ENCODE measurements at places on chromosomes 13 and 19.
A peak's percentile ranks its signal among the peaks of the same experiment; 100 is the strongest.

- no peak for DNase-seq
Measured at GRCh38 chr13:27133889-27134288, 37.7 kb downstream of the USP12 start.

DNA sequence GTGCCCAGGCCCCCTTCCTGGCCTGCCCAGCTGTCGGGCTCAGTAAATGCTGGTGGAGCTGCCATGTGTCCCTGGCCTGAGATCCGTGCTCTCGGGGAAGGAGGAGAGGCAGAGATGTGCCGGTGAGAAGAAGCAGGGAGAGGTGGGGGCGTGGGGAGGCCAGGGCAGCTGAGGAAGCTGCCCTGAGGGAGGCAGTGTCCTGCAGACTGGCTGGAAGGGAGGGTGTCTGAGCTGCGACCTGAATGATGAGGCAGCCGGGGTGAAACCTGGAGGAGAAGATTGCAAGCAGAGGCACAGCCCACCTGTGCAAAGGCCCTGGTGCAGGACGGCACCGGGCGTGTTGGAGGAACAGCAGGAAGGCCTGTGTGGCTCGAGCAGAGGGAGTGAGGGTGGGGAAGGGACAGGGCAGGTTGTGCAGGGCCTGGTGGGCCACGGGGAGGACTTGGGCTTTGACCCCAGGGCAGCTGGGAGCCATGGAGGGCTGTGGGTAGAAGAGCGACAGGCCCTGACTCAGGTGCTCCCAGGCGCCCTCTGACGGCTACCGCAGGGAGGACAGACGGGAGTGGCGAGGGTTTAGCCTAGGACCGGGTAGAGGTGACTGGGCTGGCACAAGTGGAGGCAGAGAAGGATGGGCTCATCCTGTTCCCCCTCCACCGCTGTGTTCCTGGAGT is 14.0 kb upstream of the CELF5 start:
- peak; percentile 86 for DNase-seq

DNA sequence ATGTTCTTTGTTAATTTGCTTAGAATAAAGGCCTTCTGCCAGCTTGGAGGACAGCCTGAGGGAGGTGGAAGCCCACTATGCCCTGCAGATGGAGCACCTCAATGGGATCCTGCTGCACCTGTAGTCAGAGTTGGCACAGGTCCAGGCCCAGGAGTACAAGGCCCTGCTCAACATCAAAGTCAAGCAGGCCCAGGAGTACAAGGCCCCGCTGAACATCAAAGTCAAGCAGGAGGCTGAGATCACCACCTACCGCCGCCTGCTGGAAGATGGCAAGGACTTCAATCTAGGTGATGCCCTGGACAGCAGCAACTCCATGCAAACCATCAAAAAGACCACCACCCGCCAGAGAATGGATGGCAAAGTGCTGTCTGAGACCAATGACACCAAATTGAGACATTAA is 41.7 kb downstream of the ZNF85 start:
- no peak for DNase-seq

DNA sequence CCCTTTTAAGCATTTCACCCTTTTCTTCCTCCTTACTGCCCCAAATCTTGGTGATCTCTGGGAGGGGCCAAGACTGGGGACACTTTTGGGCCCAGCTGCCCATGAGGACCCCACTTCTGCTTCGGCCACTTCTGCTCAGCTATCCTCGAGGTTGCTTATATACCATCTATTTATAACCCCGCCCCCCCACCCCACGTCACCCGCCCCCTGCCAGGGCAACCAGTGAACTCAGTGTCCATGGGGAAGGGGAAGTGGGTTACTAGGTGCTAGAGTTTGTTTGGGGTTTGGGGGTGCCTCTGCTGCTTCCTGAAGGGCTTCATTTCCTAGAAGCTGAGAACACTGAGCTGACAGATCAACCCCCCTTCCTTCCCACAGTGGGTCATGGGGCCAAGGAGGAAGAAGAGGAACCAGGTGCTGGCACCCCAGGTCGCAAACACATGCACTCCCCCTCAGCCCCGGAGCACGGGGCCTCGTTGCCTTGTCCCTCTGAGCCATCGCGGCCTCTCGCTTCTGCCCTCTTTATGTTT is 6.1 kb upstream of the ADGRE5 start:
- peak; percentile 72 for DNase-seq

DNA sequence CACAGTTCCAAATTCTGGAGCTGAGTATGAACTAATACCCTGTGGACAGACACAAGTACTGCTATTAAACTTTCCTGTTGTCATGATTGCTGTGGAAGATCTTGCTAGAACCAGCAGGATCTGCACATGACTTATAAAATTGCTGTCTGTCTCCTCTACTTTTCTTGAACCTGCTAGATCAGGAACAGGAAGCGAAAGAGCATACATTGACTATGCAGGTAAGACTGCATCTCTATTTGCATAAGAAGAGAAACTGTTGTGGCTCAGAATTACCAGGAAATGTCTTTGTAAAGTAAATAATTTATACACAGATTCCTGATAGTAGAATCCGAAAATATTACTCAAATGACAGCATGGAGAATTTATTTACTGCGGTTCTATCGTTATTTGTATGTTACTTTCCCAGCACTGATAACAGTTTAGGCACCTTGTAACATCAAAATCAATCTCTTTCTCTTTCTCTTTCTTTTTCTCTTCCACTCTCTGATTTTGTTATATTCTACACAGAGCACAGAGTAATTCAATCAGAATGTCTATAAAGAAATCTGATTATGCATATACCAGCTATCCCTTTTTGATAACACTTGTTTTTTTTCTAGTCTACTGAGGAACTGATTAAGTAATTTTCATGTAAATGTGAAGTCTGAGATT is 226.5 kb downstream of the MYO16 start:
- DNase-seq: peak; percentile 20

- no peak for DNase-seq
Measured at GRCh38 chr19:56933014-56933705, 92.6 kb upstream of the PEG3 start.

DNA sequence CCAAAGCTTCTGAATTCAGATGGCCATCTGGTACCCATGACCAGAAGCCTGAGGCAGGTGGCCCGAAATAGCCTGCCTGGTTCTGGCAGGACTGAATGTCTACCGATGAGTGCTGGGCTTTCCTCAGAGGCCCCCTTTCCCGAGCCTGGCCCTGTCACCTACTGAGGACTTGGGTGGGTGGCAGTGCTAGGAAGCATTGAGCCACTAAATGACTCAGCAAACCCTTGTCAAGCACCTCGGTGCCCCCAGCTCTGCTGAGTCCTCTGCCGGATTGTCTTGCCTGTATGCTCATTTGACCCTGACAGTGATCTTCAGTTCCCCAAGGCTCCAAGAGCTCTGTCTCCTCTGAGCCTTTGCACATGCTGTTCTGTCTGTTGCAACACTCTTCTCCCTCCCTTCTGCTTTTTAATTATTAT is 17.9 kb downstream of the PPP1R37 start:
- DNase-seq: no peak

GRCh38 chr19:7762719-7763293 is at the start of gene CLEC4M:
TSS of gene CLEC4M (plus strand) at chr19:7763243. CDS start at chr19:7763267, 24 bp downstream.
- no peak for DNase-seq

GRCh38 chr19:45593520-45593919 is 8.5 kb downstream of the GPR4 start:
- no peak for DNase-seq

DNA sequence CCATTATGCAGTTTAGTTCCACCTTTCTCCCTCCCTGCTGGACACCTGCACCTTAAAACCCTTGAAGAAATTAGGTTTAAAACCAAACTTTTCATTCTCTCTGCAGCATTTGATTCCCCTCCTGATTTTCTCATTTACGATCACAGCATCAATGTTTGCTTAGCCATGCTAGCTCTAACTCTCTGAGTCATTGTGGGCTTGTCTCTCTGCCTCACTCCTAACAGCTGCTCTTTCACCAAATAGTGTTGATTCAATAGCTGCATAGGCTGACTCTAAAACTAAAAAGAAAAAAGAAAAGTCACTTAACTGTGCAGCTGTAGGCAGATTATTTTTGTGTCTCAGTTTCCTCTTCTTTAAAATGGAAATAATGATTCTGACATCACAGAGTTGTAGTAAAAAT is 1124.9 kb downstream of the DIAPH3 start:
- DNase-seq: no peak

Measured in GM10248 (cell line).